ENCODE measurements at places on chromosomes 3 and 15.
A peak's percentile ranks its signal among the peaks of the same experiment; 100 is the strongest.

DNA sequence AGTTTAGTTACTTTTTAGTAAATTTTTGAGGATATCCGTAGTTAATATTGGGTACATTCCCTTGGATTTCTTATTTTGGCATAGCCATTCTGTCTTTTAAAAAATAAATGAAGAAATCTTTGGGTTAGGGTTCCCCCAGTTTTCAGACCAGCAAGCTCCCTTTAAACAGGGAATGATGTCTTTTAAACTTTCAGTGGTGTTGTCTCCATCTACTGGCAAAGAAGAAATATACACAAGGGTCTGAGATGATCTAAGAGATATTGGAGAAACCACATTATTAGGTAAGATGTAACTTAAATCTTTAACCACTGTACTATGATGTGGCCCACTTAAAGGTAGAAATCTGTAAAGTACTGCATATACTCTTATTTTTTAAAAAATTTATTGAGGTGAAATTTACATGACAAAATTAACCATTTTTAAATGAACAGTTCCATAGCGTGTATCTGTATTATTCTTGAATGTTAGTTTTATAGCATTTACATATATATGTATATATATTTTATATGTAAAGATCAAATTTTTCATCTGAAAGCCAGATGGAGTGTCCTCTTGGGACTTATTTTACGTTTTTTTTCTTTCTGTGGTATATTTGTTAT lies 35.1 kb upstream of the EIF3J start:
- peak; percentile 2 for DNase-seq

DNA sequence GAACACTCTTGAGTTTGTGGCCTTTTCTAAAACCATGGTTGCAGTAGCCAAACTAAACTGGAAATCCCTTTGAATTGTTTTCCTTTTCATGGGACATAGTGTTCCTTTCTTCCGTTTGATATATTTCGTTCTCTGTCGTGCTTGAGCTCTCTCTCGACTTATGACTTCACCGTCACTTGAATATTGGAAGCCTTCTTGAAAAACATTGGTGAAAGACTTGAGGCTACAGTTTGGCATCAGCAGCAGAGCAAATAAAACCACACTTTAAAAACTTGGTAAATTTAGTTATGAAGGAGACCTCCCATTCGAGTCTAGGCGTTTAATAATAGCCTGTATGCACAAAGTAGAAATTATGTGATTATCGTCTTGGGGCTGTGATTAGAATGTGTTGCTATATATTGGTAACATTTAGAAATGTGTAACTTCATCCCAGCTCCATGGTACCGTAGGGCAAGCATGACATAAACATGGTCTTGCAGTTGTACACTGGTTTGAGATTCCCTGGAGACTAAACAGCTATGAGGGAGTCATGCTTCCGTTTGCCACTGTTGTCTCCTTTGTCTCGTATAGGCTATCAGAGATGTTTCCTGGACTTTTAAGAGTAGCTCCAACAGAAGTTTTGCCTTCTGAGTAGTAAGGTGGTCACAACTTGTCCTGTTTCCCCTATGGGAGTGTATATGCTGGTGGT lies 122.3 kb downstream of the PTPRG start:
- DNase-seq, result no peak

- DNase-seq, result no peak
Measured at GRCh38 chr3:42438758-42439157, 28.3 kb upstream of the LYZL4 start.

DNA sequence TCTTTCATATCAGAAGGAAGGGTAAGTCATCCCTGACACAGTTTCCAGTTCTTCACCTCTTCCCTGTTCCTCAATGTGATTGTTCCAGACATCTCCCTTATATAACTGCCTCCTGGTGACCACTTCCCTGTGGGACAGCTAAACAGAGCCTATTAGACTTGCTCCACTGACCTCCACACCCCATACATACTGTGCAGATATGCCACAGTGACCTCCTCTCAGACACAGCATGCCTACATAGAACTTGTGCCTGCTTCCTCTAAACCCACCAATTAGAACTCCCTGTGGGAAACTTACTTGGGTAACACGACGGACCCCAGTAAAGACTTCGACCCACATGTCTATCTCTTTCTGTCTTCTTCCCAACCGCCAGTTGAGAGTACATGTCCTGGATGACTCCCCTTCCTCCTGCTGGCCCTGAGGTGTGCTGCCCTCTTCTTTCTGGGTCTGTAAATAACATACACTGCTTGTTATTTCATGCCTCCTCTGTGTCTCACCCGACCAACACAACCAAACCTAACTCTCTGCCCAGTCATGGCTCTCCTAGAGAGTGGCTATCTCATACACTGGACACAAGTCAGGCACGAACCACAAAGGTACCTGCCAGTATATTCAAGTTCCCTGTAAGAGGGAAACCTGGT lies 53.0 kb downstream of the IGSF11 start:
- DNase-seq, result no peak

- DNase-seq, result no peak
Measured at GRCh38 chr3:89340408-89340807, 233.0 kb downstream of the EPHA3 start.

DNA sequence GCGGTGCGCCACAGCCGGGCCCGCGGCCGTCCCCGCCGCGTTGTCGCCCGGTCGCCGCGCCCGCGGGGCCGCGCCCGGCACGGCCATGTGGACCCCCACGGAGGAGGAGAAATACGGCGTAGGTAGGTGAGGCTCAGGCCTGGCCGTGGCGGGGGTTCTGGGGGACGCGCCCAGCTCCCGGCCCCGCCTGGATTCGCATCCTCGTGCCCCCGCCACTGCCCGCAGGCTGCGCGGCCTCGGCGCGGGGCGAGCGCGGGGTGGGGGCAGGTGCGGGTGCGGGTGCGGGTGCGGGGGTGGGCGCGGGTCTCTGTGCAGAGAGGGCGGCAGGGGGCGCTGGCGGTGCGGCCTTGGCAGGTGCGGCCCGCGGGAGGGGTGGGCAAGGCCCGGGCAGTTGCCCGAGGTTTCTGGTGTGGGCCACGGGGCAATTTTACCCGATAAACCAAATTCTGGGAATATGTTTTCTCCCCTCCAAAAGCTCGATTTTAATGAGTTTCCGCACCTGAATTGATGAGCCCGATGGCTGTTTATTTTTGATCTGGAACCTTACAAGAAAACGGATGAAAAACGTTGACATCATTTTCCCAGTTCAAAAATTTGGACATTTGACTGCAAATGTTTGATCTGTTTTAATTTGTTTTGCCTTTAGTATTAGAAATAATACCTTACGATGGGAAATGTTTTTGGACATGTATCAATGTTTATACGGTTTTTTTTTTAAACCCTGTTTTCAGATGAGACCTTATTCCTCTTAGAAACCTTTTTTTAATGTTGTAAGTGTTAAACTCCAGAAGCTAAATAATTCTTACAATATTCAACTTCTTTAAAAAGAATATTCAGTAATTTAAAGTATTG lies 678 bp downstream of the DOCK3 start:
- DNase-seq, result peak; percentile 23

- no peak for DNase-seq
Measured at GRCh38 chr3:177420651-177421480, 223.6 kb upstream of the TBL1XR1 start.

DNA sequence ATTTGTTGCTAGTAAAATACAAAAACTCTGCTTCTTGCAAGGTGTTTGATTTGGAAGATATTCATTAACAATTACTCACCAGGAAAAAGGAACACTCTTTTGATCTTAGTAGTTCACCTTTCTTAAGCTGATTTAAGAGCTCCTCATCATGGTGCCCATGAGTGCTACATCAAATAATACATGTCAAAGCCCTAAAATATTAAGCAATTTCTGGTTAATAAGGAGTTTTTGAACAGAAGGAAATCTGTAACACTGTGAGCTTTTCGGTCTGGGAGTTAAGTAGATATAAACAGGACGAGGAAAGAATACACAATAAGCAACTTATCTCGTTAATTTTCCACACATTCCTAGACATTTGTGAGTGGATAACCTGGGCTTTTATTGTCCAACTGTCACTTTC lies 83.9 kb upstream of the DCBLD2 start:
- no peak for DNase-seq

DNA sequence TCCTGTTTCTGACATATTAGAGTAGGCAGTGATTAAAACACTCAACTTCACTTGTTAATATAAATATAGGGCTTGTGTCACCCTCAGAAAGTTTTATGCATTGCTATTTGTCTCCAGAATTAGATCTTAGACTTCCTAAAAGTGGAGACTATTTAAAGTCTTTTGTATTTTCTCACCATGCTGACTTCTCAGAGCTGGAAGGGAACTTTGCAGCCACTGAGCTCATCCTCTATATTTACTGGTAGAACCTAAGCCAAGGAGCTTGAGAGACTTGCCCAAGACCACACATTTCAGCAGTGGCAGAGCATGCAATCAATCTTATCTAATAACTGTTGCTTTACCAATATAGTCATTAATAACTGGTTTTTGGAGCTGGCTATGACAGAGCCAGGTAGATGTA lies 53.2 kb downstream of the STAC start:
- DNase-seq, result no peak

DNA sequence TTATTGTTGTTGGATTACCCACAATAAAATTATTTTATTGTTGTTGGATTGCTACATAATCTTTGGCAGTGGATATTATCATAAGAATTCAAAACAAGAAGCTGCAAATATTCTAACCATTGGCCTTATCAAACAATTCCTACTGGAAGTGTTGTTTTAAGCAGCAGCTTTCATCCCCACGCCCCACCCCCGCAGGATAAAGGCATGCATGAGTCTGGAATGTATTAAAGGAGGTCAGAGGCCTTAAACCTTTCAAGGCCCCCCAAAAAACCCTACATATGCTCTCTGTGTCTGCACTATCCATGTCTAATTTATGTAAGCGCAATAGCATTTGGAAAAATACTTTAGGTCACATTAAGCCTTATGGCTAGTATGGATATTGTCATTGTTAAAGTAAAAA lies 23.1 kb downstream of the P3H2 start:
- DNase-seq, result no peak

DNA sequence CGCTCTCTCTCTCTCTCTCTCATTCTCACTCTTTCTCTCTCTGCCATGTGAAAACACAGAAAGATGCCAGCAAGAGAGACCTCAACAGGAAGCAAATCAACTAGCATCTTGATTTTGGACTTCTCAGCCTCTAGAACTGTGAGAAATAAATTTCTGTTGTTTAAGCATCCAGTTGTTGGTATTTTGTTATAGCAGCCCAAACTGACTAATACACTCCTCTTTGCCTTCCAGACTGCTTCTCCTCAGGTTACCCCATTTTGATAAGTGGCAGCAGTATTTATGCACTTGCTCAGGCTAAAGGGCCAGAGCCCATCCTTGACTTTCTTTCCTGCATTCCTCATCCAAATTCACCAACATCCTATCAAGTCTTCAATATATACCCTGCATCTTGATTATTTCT lies 76.6 kb upstream of the NANOGP8 start:
- DNase-seq, result no peak

DNA sequence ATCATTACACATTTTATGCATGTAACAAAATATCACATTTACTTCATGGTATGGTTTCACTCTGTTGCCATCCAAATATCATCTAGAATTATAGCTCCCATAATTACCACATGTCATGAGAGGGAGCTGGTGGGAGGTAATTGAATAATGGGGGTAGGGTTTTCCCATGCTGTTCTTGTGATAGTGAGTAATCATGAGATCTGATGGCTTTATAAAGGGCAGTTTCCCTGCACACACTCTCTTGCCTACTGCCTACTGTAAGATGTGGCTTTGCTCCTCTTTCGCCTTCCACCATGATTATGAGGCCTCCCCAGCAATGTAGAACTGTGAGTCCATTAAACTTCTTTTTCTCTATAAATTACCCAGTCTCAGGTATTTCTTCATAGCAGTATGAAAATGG lies 123.4 kb downstream of the SATB1 start:
- no peak for DNase-seq

DNA sequence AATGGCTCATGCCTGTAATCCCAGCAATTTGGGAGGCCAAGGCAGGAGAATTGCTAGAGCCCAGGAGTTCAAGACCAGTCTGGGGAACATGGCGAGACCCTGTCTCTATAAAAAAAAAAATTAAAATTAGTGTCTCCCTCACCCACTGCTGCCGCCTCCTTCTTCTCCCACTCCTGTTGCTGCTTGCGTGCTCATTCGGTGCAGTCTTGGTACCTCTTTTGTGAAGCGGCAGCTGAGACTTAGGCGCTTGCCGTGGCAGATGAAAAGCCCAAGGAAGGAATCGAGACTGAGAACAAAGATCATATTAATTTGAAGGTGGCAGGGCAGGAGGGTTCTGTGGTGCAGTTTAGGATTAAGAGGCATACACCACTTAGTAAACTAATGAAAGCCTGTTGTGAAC lies 20.0 kb downstream of the GLB1 start:
- DNase-seq, result no peak

DNA sequence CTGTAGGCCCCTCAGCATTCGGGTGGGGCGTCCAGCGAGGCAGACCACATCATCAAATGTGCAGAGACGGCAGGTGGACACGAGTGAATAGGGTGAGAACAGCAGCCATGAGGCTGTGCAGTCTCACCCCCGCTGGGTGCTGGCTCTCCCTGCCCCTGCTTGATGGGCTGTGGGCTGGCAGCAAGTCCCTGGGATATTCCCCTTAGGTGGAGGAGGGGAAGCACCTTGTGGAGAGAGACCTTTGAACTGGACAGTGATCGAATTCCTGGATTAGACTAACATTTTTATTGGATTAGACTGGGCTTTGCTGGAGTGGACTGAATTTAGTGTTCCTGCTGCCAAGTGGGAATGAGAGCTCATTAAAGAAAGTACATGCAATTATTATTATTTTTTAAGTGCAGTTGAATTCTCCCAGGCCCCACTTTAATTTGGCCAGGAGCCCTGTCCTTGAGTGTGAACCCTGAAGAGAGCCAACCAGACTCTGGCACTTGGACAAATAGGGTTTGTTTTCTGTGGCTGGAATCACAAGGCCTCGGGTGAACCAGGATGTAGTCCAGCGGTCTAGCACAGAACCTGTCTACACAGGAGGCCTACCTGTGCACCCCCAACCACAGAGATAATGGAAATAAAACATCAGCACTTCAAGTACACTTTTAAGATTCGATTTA lies 193.1 kb downstream of the ABHD5 start:
- DNase-seq, result no peak

- no peak for DNase-seq
Measured at GRCh38 chr3:15436246-15436645, 8.8 kb downstream of the EAF1 start.

DNA sequence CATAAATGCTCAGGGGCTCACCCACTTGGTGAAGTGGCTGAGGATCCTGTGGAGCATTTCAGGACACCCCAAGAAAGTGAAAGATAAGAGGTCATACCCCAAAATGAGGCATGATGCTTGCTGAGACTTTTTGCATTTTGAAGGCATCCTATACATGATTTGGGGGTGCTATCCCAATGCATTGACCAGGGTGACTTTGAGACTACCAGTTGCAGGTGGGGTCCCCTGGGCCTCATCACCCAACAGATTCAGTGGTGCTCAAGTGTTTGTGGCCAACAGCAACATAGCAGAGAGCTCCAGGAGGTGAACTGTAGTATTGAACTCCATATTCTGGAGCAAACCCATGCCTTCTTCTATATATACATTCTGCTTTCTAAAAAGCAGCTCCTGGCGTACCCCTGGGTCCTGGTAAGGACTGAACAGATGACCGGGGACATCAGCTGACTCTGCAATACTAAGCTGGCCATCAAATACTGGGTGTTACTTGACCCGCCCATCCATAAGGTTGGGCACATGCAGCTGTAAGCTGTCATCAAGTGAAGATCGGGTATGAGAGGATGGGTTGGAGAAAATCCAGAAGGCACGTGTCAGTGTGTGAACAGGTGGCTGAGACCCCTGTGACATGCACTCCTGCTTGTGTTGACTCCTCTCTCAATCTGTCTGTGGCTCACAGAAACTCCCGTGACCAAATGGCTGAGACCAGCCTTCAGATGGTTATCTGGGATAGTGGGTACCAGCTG lies 143.3 kb downstream of the KLF13 start:
- DNase-seq, result no peak

Measured in RPMI8226 (cell line).